ENCODE measurements at places on chromosomes 6 and 20. TPM values are rescaled to one million over a fixed set of nuclear protein-coding genes. Genes with fewer than 3 reads are reported as not detected.

The IYD gene
- total RNA-seq = not detected

The CST7 gene
- not detected for total RNA-seq

The MOCS1 gene
- 0.39 TPM for total RNA-seq

The PRICKLE4 gene
- total RNA-seq = 5.5 TPM

The MICB gene
- total RNA-seq = not detected

The BPIFA1 gene
- not detected for total RNA-seq

The FHL5 gene
- not detected for total RNA-seq

The EDN1 gene
- total RNA-seq = 91.0 TPM

The PAX1 gene
- not detected for total RNA-seq

The CLPSL2 gene
- not detected for total RNA-seq

The RIOK1 gene
- 10.1 TPM for total RNA-seq

The EFCAB8 gene
- not detected for total RNA-seq

The OR2H1 gene
- not detected for total RNA-seq

The ZBTB46 gene
- total RNA-seq = 1.6 TPM

The POM121L2 gene
- not detected for total RNA-seq

The GSTA4 gene
- total RNA-seq = 26.5 TPM

The SLC22A7 gene
- not detected for total RNA-seq

The OR2B6 gene
- total RNA-seq = not detected

The DYNLT2 gene
- 0.98 TPM for total RNA-seq

The OPRM1 gene
- not detected for total RNA-seq

The DAAM2 gene
- total RNA-seq = 0.22 TPM

The TAAR2 gene
- total RNA-seq = not detected

The ZNF311 gene
- 1.6 TPM for total RNA-seq
